NK-92 treated with Interleukin-12 subunit alpha and Interleukin-12 subunit beta, amount 100 ng/mL, for 24 hours (cell line): ENCODE measurements at places on chromosomes 4 and X.

DNA sequence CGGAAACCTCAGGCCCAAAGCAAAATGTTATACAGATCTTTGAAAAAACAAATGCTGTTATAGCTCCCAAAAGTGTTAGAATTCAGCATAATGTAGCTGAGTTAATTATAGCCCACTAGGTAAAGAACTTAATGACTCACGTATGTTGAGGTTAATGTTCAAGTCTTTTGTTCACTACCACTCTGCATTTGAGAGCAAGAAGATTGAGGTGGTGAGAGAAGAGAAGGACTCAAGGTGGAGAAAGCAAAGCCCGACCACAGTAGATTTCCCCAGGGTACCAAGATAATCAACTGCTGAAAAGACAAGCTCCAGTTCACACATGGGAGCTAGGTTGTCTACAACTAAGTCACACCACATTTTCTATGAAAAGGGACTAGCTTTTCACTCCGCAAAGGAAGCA lies 480.2 kb downstream of the DTHD1 start:
- DNase-seq, result no peak

DNA sequence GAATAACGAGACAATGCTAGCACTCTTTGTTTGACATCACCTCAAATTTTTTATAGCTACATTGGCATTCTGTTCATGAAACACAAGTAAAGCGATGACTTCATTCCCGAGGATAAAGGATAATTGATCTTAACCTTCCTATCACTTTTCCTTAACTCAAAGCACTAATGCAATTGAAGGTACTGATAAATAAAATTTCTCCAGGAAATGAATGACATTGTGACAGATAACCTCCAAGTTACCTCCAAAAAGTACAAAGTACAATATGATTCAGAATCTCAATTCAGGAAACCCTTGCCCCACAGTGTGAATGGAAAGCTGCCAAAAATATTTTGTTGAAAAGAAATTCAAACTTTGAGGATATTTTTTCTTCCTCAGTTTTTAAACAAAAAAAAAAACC lies 1.8 kb downstream of the PRSS12 start:
- no peak for DNase-seq

- no peak for DNase-seq
Measured at GRCh38 chr4:70713453-70714078, 8.2 kb upstream of the RUFY3 start.

GRCh38 chr4:145280541-145280940 lies 100.2 kb upstream of the OTUD4 start:
- no peak for DNase-seq

- DNase-seq, result no peak
Measured at GRCh38 chr4:164483711-164484110, 270.2 kb upstream of the SMIM31 start.

DNA sequence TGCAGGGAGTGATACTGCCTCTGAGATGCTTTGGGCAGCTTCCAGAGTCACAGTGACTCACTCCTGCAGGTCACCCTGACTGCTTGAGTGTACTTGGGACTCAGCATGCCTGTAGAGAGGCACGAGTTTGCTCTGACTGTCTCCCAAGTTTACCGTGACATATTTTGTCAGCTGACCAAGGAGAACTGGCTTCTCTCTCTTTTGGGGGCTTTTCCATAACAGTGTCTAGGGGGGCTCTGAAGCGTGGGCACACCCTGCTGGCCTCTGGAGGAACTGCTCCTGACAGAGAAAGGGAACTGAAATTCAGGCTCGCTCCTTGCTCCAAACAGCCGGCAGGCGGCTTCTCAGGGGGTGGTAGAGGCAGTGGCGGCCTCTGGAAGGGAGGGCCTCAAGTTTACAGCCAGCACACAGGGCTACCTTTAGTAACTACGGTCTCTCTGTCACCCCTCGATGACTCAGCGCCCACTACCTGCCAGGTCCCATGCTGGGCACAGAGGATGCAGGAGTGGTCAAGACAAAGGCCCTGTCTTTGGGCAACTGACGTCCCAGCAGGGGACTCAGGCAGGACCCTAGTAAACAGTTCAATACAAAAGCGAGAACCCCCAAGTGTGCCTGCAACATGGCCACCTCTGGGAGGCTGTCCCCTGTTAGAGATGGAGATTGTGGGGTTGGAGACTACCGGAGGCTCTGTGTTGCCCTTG lies 17.8 kb downstream of the ZNF185 start:
- no peak for DNase-seq

DNA sequence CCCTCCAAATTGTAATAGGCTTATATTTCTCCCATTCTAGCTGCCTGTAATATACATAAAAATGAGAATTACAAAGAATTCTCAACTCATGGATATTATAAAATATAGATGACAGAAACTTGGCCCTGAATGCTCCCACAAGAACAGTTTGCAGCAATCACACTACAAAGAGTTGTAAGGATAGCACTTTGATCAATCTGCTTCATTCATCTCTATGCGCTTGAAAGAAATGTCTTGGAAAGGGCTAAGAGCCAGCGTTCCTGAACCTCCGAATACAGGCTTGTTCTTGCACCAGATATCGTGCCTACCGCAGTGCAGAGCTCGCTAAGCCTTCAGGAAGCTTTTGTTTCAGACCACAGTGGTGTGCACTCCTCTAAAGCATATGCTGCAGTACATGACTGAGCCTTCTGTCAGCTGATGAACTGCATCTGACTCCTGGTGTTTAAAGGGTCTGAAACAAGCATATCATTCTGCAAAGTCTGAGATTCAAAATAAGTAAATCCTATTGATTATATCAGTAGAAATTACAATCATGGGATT lies 417.6 kb upstream of the ZFP42 start:
- DNase-seq, result no peak

DNA sequence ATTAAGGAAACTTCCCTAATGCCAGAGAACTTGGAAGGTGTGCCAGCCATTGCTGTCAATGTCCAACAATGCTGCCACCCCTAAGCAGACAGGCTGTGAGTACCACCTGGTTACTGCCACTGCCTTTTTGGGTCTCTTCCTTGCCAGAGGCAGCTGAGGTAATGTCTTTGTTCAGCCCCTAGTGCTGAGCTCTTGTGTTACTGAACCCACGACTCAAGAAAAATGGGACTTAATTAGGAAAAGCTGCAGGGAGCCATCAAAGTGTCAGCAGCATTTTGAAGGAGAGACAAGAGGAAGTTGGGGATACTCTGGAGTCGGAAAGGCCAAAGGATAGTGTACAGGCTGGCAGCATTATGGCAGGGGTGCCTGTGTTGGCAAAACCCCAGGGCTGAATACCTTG lies 283.7 kb downstream of the AFF2 start:
- DNase-seq, result no peak

GRCh38 chr4:41572956-41573355 lies 35.0 kb downstream of the LIMCH1 start:
- DNase-seq, result no peak

- DNase-seq, result no peak
Measured at GRCh38 chrX:55014897-55015299, 14.7 kb downstream of the APEX2 start.

- DNase-seq, result no peak
Measured at GRCh38 chr4:180926277-180926676, 1316.9 kb upstream of the TENM3 start.

GRCh38 chr4:110442309-110442708 lies 33.6 kb upstream of the ENPEP start:
- DNase-seq, result no peak

DNA sequence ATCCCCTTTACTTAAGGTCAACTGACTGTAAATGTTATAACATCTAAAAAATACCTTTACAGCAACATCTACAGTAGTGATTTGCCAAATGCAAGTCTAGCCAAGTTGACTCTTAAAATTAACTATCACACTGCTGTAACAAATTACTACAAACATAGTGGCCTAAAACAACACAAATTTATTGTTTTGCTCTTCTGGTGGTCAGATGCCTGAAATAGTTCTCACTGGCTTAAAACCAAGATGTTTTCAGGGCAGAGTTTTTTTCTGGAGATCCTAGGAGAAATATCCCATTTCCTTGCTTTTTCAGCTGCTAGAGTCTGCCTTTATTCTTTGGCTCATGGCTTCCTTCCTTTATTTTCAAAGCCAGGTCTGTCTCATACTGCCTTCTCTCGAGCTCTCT lies 120.5 kb downstream of the ADGRL3 start:
- DNase-seq, result no peak

DNA sequence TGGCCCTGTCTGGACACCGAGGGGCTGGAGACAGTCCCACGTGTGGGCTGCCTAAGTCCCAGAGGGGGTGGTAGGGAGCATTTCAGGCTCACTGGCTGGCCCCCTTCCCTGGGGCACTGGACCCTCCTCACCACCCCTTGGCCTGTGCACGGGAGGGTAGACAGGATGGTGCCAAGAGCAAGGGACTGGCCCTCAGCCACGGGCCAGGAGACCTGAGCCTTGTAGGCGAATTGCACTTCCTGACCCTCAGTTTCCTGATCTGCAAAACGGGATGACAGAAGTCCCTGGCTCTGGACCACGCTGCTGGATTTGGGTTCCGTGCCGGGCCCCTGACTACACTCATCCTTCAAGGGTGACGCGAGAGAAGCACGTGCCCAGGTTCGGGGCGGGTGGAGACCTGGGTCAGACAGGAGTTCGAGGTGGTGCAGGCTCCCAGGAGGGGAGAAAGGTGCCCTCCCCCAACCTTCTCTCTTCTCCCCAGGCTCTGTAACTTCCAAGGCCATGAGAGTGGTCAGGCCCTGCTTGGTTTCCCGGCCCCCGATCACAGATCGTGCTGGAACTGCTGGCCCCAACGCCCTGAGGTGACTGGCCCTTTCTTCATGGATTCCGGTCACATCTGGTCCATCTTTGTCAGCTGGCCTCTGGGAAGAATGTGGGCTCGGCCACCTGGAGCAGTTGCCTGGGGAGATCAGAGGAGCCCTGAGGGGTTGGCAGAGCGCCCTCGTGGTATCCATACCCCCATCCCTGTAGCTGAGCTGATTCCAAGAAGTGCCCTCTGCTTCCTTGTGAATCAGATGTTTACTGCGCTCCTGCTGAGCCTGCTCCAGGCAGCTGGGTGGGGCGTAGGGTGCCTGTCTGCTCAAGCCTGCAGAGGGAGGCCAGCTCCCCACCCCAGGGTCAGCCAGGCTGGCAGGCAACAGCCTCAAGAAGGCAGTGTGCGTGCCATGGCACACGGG lies 3.3 kb downstream of the SH3BP2 start:
- DNase-seq, result no peak

DNA sequence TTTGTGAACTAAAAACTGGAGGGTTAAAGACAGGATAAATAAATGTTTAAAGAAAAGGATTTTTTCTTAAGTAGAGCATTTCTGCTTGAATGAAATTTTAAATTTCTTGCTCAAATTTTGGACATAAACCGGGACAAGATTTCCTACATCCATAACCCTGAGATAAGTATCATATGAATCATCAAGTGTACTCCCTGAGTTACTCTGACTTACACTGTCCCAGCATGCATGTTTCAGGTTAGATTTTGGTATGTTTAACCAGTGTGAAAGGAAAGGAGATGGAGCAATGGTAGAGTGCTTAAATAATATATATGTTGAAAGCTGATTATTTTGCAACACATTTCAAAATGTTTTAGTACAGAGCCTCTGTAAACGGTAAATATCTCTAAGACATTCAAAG lies 175.2 kb downstream of the ADGRL3 start:
- no peak for DNase-seq

- DNase-seq, result no peak
Measured at GRCh38 chr4:66062044-66062443, 391.8 kb upstream of the EPHA5 start.

DNA sequence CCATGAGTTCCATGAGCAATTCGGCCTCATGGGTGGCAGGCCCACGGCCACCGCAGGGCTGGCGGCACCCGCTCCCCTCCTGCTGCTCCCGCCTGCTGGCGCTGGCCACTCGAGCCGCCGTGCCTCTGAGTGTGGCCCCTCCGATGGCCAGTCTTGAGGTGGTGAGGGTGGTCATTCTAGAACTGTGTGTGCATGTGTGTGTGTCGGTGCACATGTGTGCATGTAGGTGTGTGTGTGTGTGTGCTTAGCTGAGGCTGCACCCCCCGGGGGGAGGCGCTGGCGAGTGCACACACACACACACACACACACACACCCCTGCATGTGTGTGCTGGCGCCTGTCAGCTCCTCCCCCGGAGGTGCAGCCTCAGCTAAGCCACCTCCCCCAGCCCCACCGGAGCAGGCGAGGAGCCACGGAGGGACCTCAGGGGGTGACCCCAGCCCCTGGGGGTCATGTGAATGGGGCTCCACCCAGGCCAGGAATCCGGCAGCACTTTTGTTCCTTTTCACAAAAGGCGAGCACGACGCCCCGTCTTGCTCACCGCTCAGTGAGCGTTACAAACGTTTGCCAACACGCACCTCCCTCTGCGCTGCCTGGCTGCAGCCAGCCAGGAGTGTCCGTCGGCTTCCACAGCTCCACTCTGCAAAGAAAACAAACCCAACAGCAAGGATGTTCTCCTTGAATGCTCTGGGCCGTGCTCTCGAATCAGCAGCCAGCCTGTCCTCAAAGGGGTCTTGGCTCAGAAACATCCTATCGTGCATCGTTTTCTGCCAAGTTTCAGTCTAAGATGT lies 29.9 kb downstream of the FGFRL1 start:
- DNase-seq, result no peak

GRCh38 chr4:26992657-26993361 lies 132.2 kb downstream of the STIM2 start:
- DNase-seq, result no peak

- no peak for DNase-seq
Measured at GRCh38 chr4:122695226-122695625, 37.3 kb upstream of the BBS12 start.

DNA sequence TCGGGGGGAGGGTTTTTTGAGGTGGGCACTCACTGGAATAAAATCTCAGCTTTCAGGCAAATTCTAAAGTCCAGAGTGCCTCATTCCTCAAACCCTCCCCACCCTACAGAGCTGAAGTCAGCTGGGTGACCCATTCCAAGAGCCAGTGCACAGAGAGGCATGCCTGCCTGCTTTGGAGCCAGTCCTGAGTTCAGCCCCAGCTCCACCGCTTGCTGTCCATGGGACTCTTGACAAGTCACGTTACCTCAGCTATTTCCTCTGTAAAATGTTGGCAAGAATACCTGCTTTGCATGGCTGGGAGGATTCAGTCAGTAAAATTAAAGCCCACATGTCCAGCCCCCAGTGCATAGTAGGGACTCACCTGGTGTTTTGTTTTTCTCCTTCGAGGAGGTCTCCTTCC lies 125.9 kb upstream of the PJA1 start:
- no peak for DNase-seq

GRCh38 chr4:2652415-2653160 lies 103.5 kb downstream of the TNIP2 start:
- DNase-seq, result no peak

GRCh38 chr4:91288702-91289311 lies 1015.0 kb upstream of the GRID2 start:
- no peak for DNase-seq
